ENCODE measurements at places on chromosomes 11 and 22. TPM values are rescaled to one million over a fixed set of nuclear protein-coding genes. Genes with fewer than 3 reads are reported as not detected.

PIH1D2 gene
- total RNA-seq = 0.19 TPM

OSM gene
- not detected for total RNA-seq

OSBP2 gene
- total RNA-seq = 0.53 TPM

C11orf52 gene
- not detected for total RNA-seq

MS4A1 gene
- not detected for total RNA-seq

JAML gene
- total RNA-seq = not detected

SLC35F2 gene
- total RNA-seq = 7.9 TPM

MUC15 gene
- total RNA-seq = not detected

PLEKHB1 gene
- not detected for total RNA-seq

ART5 gene
- not detected for total RNA-seq

GRCh38 chr11:33934450-33934849 is 42.6 kb upstream of the LMO2 start:
- no peak for DNase-seq

DNA sequence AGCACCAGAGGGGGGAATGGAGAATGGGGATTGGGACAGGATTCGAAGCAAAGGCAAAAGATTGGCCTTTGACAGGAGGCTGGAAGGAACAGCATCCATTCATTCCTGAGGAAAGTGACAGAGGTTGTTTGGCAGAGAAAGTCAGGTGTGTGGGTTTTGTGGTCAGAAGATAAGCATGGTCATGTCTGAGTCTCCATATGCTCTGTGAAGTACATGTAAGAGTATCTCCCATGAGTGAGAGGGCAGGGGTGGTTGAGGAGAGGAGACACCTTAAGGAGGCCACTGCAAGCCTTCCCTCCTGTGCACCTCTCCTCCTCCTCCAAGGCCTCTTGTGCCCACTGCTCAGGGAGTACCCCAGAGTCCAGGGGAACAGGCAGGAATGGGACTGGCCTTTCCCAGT is 1.9 kb upstream of the NLRP10 start:
- no peak for DNase-seq

GRCh38 chr11:110518809-110519514 is 89.2 kb downstream of the FDX1 start:
- no peak for DNase-seq

- no peak for DNase-seq
These were observed 22.0 kb downstream of the TAF1D start for GRCh38 chr11:93719310-93719709.

DNA sequence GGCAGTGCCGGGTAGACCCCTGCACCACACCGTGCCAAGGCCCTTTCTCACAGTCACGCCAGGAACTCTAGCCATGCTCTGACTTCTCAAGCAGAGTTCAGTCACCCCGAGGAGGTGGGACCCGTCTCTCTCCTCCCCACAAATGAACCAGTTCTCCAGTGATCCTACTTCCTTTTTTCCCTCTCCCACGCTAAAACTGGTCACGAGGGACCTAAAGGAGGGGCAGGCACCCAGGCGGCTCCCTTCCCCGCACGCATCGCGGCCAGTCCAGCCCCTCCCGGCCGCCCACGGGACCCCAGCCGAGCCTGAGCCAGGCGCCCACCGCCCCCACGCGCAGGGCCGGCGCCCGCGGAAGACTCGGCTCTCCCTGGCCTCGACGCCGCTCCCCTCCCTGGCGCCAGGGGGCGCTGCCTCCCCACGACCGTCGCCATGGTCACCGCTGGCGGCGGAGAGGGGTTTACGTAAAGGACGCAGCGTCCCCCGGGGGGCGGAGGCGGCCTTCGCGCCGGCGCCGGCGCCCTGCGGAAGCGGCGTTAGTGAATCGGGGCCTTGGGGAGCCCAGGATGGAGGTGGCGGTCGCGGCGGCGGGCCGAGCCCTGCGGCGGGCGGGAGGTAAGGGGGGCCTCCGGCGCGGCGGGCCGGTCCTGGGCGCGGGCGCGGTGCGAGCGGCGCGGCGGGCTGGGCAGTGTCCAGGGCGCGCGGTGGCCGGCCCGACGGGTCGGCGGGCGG is at the start of gene DAGLA:
DAGLA (plus strand) TSS at position 499 of the 729 bp plus-strand sequence. CDS start 39,765 bp downstream, outside the sequence.
- peak; percentile 77 for DNase-seq

DNA sequence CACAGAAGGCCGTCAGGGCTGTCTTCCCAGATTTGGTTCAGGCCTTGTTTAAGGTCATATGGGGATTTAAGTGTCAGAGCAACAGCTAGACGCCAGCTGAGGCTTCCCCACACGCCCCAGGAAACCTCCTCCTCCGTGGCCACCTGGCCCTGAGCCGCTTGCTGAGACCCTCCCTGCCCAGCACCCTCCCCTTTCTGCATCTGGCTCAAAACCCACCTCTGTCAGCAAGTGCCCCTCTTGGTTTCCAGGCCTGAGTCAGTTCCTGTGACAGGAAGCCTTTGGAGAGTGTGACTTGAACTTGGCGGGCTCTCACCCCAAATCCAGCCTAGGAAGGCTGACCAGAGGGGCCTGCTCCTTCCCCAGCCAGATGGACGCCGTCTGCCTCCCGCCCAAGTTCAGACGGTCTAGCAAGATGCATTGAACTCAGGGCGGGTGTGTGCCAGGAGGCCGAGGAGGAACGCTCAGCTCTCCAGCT is 561 bp downstream of the FXYD2 start:
- no peak for DNase-seq

- DNase-seq = no peak
These were observed 72.3 kb downstream of the SHANK2 start for GRCh38 chr11:71179877-71180605.

- DNase-seq = no peak
These were observed 362.7 kb downstream of the CADM1 start for GRCh38 chr11:115141231-115142114.

DNA sequence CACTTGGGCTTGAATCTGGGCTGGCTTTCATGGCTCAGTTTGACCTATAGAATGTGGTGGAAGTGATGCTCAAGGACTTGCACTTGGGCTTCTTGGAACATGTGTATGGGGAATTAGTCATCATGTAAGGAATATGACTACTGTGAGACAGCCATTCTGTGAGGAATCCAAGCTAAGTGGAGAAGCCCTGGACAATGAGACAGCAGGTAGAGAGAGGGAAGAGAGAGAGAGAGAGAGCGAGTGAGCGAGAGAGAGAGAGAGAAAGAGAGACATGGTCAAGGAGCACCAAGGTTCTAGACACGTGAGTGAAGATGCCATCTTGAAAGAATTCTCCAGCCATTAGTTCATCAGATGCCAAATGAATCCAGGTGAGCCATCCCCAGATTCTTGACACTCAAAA is 261.6 kb upstream of the SORL1-AS1 start:
- no peak for DNase-seq

- no peak for DNase-seq
These were observed 352.9 kb downstream of the TENM4 start for GRCh38 chr11:79087961-79088318.

DNA sequence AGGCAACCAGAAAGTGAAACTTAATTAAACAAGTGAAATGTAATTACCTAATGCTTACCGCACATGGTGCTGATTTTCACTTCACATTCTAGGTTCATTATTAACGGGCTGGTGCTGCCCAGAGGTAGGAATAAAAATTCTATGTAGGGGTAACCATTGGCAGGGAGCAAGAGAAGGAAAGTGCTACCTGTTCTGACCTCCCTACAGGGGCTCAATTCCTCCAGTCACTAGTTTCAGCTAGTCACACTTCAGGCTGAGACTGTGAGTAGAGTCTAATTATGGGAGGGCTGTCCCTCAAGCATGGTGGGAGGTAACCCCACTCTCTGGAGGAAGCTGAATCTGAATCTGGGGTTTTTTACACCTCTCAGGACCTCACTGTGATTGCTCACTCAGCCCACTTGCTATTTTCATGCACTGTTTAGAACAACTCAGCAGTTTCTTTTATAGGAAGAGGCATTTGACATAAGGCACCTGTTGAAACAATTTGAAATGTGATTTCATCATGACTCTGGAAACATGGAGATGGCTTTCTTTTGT is 75.4 kb downstream of the MAML2 start:
- no peak for DNase-seq

- no peak for DNase-seq
These were observed 46.3 kb upstream of the TUB start for GRCh38 chr11:8034604-8035190.

GRCh38 chr11:94956963-94957362 is 16.4 kb downstream of the CWC15 start:
- DNase-seq = no peak

GRCh38 chr11:110425751-110426545 is 3.8 kb upstream of the FDX1 start:
- no peak for DNase-seq

GRCh38 chr11:34855754-34856095 is 60.5 kb downstream of the APIP start:
- DNase-seq = no peak

DNA sequence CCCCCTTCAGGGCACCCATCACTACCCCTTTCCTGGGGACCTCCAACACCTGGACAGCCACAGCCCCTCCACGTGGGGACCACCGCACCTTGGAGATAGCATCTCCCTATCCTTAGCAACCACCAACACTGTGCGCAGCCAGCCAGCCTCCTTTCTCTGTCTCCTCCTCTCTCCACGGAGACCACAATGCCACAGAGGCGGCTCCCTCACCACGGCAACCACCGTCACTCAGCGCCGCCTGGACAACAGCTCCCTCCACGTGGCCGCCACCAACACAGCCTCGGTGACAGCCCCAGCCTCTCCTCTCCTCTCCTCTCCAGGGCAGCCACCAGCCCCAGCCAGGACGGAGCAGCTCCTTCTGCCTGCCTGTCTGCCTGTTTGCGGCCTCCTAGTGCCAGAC is 10.5 kb downstream of the ELFN2 start:
- DNase-seq = no peak

DNA sequence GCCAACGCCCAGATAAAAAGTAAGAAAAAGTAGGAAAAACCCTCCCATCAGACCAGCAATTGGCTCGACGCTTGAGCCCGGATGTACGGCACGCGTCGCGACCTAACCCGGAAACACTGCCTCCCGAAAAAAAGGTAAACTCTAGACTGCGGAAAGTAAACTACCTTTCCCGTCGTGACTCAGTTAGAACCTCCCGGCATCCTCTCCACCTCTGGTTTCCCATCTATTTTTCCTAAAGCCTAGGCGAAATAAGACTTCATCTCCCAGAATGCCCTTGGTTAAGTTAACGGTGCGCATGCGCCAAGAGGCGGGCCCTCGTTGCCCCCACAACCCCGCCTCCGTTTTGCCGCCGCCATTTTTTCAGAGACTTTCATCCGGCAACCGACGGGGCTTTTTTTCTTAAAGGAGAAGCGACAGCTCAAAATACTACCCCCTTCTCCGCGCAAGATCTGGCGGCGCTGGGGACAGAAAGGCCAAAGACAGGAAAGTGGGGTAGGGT is 678 bp upstream of the ZFP91 start:
- peak; percentile 96 for DNase-seq

- DNase-seq = no peak
These were observed 217.4 kb downstream of the SBF2 start for GRCh38 chr11:10076458-10077141.

GRCh38 chr11:26247340-26247739 is 84.6 kb upstream of the ANO3 start:
- no peak for DNase-seq

DNA sequence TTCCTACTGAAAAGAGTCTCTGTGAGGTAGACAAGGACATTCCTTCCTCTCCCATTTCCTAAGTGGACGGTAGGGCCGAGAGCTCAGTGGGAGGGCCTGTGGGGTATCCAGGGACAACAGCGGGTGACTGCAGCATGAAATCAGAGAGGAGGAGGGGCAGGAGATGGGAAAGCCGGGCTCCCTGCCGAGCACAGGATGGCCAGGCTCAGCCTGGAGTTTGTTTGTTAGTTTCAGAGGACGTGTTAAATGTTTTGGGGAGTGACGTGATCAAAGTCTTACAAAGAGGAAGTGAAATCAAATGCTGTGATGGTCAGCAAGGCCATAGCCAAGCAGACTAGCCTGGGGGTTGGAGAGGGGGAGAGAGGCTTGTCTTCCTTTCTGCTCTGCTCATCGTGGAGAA is 152.7 kb downstream of the ADAMTS15 start:
- DNase-seq = peak; percentile 40

GRCh38 chr11:86671531-86672006 is 847 bp downstream of the ME3 start:
- DNase-seq = no peak

GRCh38 chr11:6237761-6238302 is 1.1 kb upstream of the CNGA4 start:
- no peak for DNase-seq

GRCh38 chr11:117438371-117439000 is 110.8 kb downstream of the CEP164 start:
- DNase-seq = no peak

DNA sequence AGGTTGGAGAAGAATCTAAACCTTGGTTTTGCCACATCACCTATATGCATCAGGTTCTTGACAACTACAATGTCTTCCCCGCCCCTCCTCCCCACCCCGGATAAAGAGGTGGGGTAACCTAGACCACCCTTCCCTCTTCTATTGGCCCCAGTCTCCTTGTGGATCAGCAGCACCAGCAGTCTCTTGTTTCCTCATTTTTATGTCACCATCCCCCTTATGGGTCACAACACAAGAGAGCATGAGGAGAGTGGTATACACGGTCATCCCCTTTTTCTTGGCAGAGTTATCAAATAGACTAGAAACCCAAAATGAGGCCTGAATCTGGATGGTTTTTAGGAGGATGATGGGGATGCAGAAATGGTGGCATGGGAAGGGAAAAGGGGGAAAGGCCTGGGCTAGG is 1.2 kb downstream of the MS4A4E start:
- DNase-seq = no peak

DNA sequence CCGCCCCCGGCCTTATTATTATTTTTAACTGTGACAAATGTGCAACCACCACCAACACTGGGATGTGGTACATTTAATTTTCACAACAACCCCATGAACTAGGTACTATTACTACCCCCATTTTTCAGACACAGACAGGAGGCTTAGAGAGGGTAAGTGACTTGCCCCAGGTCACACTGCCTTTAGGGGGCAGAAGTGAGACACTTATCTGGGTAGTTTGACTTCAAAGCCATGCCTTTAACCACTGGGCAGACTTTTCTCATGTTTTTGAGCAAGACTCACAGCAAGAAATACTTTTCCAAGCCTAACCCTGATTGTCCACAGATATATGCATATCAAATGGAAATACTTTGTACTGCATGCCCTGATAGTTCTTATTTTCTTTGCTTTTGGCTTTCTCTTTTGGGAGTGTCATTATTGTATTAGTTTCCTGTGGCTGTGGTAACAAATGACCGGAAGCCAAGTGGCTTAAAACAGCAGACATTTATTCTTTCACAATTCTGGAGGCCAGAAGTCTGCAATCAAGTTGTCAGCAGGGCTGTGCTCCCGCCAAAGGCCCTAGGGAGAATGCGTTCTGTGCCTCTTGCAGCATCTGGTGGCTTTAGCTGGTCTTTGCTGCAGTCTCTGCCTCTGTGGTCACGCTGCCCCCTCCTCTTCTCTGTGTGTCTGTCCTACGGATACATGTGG is 110.8 kb downstream of the GRIK4 start:
- no peak for DNase-seq

- no peak for DNase-seq
These were observed 296.9 kb upstream of the SORL1-AS1 start for GRCh38 chr11:121749691-121750090.

GRCh38 chr11:113073290-113073953 is 112.2 kb downstream of the NCAM1 start:
- no peak for DNase-seq

- no peak for DNase-seq
These were observed 3.2 kb downstream of the NUP50 start for GRCh38 chr22:45166932-45167331.

All from SJSA1 (cell line).